B cell (primary cell): ENCODE measurements at places on chromosomes 11 and 22. TPM values are rescaled to one million over a fixed set of nuclear protein-coding genes. Genes with fewer than 3 reads are reported as not detected.

Gene PDE3B
- 60.7 and 70.7 TPM in 2 replicates for total RNA-seq

Gene NRGN
- 0.66 TPM in 1 of 2 replicates, not detected in the other for total RNA-seq

Gene PEX26
- 33.4 and 35.4 TPM in 2 replicates for total RNA-seq

Gene MOGAT2
- 0.12 TPM in 1 of 2 replicates, not detected in the other for total RNA-seq

Gene SSH3
- 7.2 and 8.5 TPM in 2 replicates for total RNA-seq

Gene OR6T1
- total RNA-seq, result not detected in 2 replicates

Gene TNNI2
- total RNA-seq, result 1.6 and 2.9 TPM in 2 replicates

Gene OR51B2
- not detected in 2 replicates for total RNA-seq

Gene TBX1
- not detected in 2 replicates for total RNA-seq

Gene MRGPRE
- total RNA-seq, result not detected in 2 replicates

Gene PAMR1
- total RNA-seq, result not detected in 2 replicates

Gene MS4A1
- total RNA-seq, result 1,202 and 1,215 TPM in 2 replicates

Gene LRRC55
- total RNA-seq, result not detected in 2 replicates

Gene SCGB1D2
- not detected in 2 replicates for total RNA-seq

Gene C11orf21
- total RNA-seq, result 21.9 and 22.8 TPM in 2 replicates

Gene FIBP
- total RNA-seq, result 59.8 and 63.4 TPM in 2 replicates

Gene CATSPERZ
- total RNA-seq, result not detected in 2 replicates

Gene TEAD1
- total RNA-seq, result 0.19 and 0.30 TPM in 2 replicates

Gene KDM4E
- total RNA-seq, result not detected in 2 replicates

Gene SLC25A22
- 25.7 and 28.2 TPM in 2 replicates for total RNA-seq

Gene CAPN5
- total RNA-seq, result 0.74 and 2.3 TPM in 2 replicates

Gene YWHAH
- total RNA-seq, result 46.6 and 51.1 TPM in 2 replicates

Gene L3MBTL2
- 32.4 and 37.3 TPM in 2 replicates for total RNA-seq

Gene SNX32
- 0.34 and 0.57 TPM in 2 replicates for total RNA-seq

Gene GLB1L3
- total RNA-seq, result not detected in 2 replicates
